ENCODE measurements at places on chromosomes 4 and X. TPM values are rescaled to one million over a fixed set of nuclear protein-coding genes. Genes with fewer than 3 reads are reported as not detected.

HPGD gene
- total RNA-seq: 0.30 TPM

ZRSR2 gene
- 1.0 TPM for total RNA-seq

ARAP2 gene
- 2.8 TPM for total RNA-seq

LEF1 gene
- total RNA-seq: 27.7 TPM

THAP9 gene
- 2.1 TPM for total RNA-seq

NHSL2 gene
- 1.7 TPM for total RNA-seq

Data from HT1080 (cell line).